AG04450 (cell line): ENCODE measurements at places on chromosomes 12 and 14. TPM values are rescaled to one million over a fixed set of nuclear protein-coding genes. Genes with fewer than 3 reads are reported as not detected.

- DNase-seq: no peak
These were observed 55.6 kb downstream of the GPR65 start for GRCh38 chr14:88060576-88060975.

The REM2 gene
- polyA plus RNA-seq: 0.06 and 0.19 TPM in 2 replicates

DNA sequence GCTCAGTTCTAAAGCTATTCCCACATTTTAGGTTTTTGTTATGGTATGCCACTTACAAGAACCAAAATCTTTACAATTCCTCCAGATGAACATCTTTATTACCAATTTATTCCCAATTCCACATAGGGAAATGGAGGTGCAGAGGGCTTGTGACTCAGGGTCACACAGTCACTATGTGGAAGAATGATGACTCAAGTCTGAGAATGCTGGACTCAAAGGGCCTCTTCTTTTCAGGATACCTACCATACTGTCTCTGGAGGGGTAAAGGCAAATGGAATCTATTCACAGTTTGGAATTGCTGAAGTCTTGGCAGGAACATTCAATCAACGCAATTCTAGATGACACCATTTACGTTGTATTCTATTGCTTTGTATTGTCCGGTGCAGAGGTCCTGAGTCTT is 48.2 kb upstream of the MANSC4 start:
- DNase-seq: no peak

GRCh38 chr12:59847127-59847526 is 251.3 kb downstream of the SLC16A7 start:
- no peak for DNase-seq

- no peak for DNase-seq
These were observed 148.9 kb downstream of the PCNX1 start for GRCh38 chr14:71056168-71056567.
